Uterus (tissue), 4 donors: ENCODE measurements at places on chromosomes 1 and 21. TPM values are rescaled to one million over a fixed set of nuclear protein-coding genes. Genes with fewer than 3 reads are reported as not detected.

- no peak for DNase-seq
These were observed 109.5 kb downstream of the PSMG1 start for GRCh38 chr21:39073717-39074116.

- no peak for DNase-seq
These were observed 16.3 kb downstream of the ATG4C start for GRCh38 chr1:62800281-62800680.

DNA sequence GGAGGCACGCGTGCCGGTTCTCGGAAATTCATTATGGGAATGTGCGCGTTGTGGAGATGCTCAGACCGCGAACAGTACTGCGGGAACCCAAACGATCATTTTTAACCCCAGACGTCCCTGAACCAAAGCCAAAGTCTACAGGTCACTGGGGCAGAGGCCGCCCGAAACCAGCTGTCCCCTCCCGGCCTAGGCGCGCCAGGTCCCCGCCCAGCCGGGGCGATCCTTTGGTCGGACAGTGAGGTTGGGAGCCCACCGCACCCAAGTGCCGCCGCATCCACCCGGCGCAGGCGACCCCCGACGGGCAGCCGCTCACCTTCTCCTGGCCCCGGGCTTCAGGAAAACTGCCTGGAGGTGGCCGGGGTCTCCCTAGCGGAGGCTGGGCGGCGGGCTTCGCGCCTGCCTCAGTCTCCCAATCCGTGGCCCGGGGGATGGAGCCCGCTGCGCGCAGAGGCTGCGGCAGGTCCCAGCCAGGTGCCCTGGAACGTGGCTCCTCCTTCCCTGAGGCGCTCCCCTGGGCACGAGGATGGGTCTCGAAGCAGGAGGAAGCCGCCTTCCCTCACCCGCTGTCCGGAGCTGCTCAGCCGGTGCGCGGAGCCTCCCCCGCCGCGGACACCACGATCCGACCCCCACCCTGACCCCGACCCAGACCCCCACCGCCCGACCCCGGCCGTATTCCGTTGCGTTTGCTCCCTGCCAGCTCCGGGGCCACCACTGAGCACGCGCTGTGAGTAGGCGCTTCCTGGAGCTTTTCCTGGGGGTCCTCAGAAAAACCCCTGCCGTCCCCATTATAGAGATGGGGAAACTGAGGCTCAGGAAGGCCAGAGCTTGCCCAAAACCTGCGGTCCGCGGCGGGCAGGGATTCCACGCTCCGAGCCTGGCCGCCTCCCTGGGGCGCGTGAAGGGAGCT is 8.1 kb upstream of the SLX9 start:
- no peak for DNase-seq

C8B gene
- not detected for total RNA-seq

DNA sequence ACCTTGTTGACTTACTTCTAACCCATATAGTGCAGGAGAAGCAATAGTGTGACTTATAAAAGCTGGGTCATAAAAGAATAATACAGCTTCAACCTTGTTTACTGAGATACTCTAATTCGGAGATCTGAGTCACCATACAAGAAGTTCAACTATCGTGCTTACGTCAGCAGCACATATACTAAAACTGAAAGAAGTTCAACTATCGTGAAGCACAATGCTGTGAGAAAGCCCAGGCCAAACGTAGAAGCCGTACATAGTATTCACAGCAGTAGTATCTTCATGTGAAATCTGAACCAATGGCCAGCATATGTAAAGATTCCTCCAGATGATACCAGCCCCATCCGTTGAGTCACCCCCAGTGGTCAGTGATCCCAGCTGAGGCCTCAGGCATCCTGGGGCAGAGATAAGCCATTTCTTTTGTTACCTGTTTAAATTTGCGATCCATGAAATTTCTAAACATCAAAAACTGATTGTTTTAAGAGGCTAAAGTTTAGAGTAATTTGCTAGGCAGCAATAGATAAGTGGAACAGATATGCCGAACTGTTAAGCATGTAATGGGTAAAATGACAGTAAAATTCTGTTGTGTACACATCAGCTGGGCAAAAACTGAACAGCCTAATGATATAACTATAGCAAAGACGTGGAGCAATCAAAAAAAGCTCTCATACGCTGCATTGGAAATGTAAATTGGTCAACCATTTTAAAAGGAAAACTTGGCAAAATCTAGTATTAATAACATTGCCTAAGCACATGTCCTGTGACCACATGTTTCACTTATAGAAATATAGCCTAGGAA is 53.9 kb upstream of the SAMD13 start:
- DNase-seq, result no peak

DNA sequence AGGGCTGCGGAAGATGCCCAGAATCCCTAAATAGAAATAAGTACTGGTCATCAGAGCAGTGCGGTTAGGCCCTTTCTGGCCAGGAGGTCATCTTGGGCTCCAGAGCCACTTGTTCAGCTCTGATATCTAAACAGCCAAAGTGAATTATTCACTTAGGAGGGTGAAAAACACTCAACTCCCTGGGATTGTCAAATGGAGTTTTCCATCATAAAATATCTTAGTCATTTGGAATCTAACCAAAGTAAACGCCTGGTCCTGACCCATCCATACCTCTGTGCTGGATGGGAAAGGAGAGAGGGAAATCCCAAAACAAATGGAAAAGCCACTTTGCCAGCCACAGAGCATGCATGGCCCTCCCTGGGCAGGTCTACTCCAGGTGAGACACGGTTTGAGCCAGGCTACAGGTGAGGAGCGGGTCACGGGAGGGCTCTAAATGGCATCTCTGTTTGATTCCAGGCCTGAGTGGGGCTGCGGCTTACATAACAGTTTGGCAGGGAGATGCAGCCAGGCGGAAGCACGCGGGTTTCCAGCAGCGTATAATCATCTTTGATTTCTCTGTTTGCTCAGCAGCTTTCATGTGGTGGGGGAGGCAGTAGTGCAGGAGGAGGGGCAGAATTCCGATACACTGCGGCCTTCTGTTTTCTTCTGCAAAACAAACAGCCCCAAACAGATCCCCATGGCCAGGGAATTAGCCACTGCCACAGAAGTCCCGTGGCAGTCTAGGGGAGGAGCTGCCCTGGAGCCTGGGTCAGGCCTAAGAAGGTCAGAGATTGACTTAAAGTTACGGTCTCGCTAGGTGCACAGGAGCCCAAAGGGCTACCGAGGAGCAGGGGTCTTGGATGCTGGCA is 59.1 kb upstream of the ZNF648 start:
- DNase-seq, result peak; percentile 70

GNAT2 gene
- not detected for total RNA-seq

TTLL7 gene
- total RNA-seq, result 26.1 TPM

CASP9 gene
- 10.6 TPM for total RNA-seq

DNA sequence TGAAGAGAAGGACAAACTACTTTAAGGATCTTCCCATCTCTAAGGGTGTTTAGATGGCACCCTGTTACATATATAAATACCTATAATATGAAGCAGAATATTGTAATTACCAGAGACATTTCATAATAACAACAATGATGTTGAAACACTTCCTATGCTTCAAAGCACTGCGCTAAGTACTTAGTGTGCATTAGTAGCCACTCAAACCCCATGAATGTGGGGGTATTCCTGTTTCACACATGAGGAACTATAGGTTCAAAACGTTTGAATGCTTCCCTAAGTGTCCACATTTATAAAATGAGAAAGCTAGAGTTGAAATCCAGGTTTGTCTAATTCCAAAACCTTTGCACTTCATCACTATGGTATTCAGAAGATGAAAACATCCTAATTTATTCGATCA is 18.5 kb upstream of the OR10J5 start:
- DNase-seq, result no peak

- no peak for DNase-seq
These were observed at the start of gene L1TD1 for GRCh38 chr1:62194651-62195544. L1TD1 (plus strand) TSS chr1:62194849; CDS start chr1:62206629, 11,780 bp downstream.
